ENCODE measurements at places on chromosomes 12 and 14.

- DNase-seq: no peak
These were observed 80.9 kb downstream of the SYNE2 start for GRCh38 chr14:63933711-63934110.

- DNase-seq: no peak
These were observed 859.7 kb downstream of the GALC start for GRCh38 chr14:87133073-87133801.

DNA sequence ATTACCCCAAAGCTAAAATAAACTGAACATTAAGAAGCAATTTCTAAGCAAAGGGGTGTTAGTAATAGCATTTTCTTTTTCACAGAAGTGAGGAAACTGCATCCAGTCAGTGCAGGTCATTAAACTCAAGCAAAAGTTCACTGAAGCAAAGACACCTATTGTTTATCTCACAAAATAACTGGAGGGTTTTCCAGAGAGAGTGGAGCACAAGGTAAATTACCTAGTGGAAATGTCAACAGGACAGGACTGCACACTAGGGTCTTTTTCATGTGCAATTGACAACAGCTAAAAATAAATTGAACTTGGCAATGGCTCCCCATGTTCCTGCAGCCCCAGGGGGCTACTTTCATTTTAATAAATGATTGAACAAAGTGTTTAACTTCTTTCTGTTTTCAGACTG is 742.0 kb downstream of the GALC start:
- no peak for DNase-seq

DNA sequence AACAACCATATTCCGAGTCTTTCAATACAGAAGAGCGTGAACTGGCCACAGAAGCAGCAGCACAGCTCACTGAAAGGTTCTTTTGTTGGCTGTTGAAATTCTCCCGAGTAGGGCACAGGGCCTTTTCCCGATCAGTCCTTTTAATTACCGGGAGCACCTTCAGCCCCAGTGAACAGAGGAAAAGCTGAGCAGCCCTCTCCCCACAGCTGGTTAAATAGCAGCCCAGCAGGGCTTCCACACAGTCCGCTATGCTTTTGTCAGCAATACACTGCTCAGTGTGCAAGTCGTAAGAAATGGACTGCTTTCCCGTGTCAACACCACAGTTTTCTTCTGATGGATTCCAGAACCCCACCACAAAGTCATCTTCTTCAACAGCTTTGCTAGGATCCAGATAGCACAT is 61.3 kb downstream of the DICER1 start:
- DNase-seq: no peak

DNA sequence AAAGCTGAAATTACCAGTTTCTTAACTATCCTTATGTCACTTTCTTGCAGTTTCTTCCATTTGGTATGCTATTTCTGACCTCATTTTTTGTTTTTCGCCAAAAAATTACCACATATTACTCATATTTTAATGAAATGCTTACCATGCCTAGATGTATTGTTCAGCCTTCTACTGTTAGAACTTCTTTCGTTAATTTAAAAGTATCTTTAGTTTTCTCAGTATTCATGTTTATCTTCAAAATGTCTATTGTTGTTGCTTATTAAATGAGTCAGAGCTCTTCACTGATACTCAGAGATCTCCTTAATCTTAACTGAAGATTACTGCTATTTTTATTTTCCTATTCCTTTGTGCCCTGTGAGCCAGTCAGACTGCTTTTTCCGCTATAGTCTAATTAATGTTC is 20.5 kb downstream of the RAP1B start:
- no peak for DNase-seq
